Breast epithelium (tissue), 4 donors: ENCODE measurements at places on chromosomes 11 and 22. TPM values are rescaled to one million over a fixed set of nuclear protein-coding genes. Genes with fewer than 3 reads are reported as not detected.

DNA sequence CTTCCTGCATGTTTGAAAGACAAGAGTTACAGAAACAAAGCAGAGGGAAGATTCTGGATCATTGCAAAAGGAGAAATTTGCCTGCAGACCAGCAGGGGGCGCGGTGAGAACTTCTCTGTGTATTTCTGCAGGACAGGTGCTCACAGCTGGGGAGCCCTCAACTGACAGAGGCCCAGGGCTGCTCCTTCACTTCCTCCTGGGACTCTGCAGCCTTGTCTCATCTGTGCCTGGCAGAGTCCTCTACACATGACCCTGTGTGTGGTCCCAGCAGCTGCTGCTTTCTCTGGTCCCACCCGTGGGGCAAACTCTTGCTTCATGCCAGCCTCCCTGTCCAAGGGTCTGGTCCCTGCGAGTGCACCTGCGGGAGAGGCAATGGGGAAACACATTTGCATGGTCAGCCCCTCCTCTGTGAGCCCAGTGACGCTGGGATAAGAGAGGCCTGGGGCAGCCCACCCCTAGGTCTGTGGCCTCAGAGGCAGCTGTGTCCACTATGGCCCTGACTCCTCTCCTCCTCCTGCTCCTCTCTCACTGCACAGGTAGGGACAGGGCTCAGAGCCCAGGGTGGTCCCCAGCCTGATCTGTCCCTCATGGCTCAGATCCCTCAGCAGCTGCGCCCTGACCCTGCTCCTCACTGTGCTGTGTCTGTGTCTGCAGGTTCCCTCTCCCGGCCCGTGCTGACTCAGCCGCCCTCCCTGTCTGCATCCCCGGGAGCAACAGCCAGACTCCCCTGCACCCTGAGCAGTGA lies 43.2 kb upstream of the VPREB1 start:
- H3K36me3 ChIP-seq = no peaks in the 10 kb centered on the region
- no peak for DNase-seq
- no peak overlapping the region for H3K27ac ChIP-seq
- no peak overlapping the region for H3K4me3 ChIP-seq

The PRRG4 gene
- 25.5 TPM for total RNA-seq

- no peaks in the 10 kb centered on the region for H3K27me3 ChIP-seq
- DNase-seq = no peak
- H3K36me3 ChIP-seq = no peaks in the 10 kb centered on the region
- H3K27ac ChIP-seq = no peak overlapping the region
These were observed 173.3 kb downstream of the PGR start for GRCh38 chr11:100956351-100956750.

GRCh38 chr11:66076561-66076960 lies 6.5 kb downstream of the PACS1 start:
- H3K27ac ChIP-seq = no peak overlapping the region
- H3K4me3 ChIP-seq = no peak overlapping the region
- H3K27me3 ChIP-seq = no peaks in the 10 kb centered on the region
- H3K4me1 ChIP-seq = no peaks in the 10 kb centered on the region
- DNase-seq = peak; percentile 49

GRCh38 chr11:70711095-70711910 lies 313.0 kb downstream of the CTTN start:
- no peaks in the 10 kb centered on the region for H3K27me3 ChIP-seq
- no peak overlapping the region for H3K27ac ChIP-seq
- no peak overlapping the region for H3K4me3 ChIP-seq
- H3K4me1 ChIP-seq = no peaks in the 10 kb centered on the region
- no peak for DNase-seq

GRCh38 chr22:42313204-42313603 lies 42.8 kb upstream of the TCF20 start:
- H3K27ac ChIP-seq = peak overlapping the region; percentile 65
- peaks cover 13% of the 10 kb centered on the region for H3K4me1 ChIP-seq
- no peak overlapping the region for H3K4me3 ChIP-seq
- DNase-seq = no peak
- no peaks in the 10 kb centered on the region for H3K27me3 ChIP-seq

GRCh38 chr11:46332568-46333393 lies 14.5 kb upstream of the DGKZ start:
- no peaks in the 10 kb centered on the region for H3K4me1 ChIP-seq
- no peak overlapping the region for H3K27ac ChIP-seq
- DNase-seq = no peak
- no peaks in the 10 kb centered on the region for H3K36me3 ChIP-seq

GRCh38 chr11:20050551-20051333 lies 109.5 kb downstream of the DBX1 start:
- no peaks in the 10 kb centered on the region for H3K36me3 ChIP-seq
- DNase-seq = peak; percentile 80
- no peaks in the 10 kb centered on the region for H3K27me3 ChIP-seq
- H3K4me3 ChIP-seq = no peak overlapping the region

DNA sequence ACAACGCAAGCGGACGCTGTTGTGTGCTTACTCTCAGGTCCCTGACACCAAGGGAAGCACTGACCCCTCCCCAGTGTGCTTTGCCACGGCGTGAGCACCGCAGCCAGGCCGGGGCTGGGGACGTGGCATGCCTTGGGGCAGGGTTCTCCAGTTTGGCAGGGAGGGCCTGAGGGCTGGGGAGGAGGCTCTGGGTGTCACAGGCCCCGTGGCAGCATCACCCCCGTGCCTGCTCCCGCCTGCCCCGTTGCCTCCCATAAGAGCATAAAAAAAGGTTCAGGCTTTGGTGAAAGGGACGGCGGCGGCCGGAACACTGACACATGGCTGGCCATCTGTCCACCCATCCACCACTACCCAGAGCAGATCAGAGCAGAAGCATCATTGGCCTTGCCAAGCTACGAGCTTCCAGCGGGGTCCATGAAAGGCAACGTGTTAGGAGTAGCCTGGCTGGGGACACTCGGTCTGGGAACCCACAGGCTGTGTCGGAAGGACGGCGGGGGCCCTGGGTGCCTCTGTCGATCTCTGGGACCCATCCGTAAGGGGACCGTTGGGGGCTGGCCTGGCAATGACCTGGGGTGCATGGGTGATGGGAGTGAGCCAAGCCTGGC lies 183.0 kb downstream of the IGLL1 start:
- H3K36me3 ChIP-seq = no peaks in the 10 kb centered on the region
- H3K4me1 ChIP-seq = no peaks in the 10 kb centered on the region
- H3K27me3 ChIP-seq = no peaks in the 10 kb centered on the region
- H3K4me3 ChIP-seq = no peak overlapping the region
- DNase-seq = no peak

GRCh38 chr22:36368359-36368983 lies 19.3 kb downstream of the MYH9 start:
- no peaks in the 10 kb centered on the region for H3K36me3 ChIP-seq
- H3K4me1 ChIP-seq = peaks cover 92% of the 10 kb centered on the region
- no peak for DNase-seq
- H3K27ac ChIP-seq = peak overlapping the region; percentile 92
- no peaks in the 10 kb centered on the region for H3K27me3 ChIP-seq

DNA sequence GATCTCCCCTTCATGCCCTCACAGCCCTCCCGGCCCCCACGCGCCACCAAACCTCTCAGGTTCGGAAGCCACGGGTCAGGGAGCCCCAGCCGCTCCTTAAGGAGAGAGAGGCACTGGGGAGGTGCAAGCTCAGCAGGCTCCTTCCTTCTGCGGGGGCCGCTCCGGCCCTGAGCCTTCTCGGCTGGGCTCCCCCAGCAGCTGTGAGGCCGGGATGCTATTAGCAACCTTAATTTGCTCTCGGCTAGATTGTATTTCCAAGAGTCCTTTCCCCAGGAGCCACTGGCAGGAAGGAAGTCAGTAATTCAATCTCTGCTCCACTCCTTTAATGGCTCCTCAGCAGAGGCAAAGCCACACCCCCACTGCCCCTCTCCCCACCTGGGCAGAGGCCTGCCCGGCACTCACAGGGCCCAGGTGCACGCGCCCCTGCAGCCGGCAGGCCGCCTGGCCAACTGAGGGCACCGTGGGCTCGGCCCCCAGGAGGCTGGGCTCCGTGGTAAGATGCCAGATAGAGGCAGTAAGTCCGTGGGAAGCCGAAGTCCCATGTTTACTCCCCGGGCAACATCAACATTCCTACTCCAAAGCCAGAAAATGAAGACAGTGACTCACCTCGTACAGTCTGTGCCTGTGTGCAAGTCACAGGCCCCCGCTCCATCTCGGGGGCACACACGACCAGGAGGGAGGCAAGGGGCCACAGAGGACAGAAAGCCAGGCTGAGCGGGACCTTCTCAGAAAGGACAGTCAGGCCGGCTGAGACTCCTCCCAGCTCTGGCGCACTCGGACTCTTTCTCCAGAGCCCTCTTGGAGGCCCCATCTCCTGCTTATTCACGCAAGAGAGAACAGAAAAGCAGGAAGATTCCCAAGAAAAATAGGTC lies 5.2 kb downstream of the IGSF9B start:
- peaks cover 5% of the 10 kb centered on the region for H3K4me1 ChIP-seq
- peak overlapping the region; percentile 39 for H3K4me3 ChIP-seq
- no peak for DNase-seq
- peak overlapping the region; percentile 25 for H3K27ac ChIP-seq

The GDPD4 gene
- total RNA-seq = not detected

DNA sequence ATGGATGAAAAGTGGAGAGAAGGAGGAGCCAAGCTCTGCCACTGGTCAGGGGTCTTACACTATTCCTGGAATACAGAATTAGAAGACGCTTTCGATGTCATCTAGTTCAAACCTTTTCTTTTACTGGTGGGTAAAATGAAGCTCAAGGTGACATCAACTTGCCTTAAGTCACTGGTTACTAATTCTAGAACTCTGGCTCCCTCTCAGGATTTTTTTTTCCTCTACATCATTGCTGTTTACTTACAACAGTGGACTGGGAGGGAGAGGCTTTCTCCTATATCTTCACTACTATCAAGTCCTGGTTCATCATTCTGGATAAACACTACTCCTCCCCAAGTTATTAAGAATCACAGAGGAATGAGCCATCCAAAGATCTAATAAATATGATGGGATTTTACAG lies 82.9 kb downstream of the ETS1 start:
- peaks cover 32% of the 10 kb centered on the region for H3K4me1 ChIP-seq
- no peak for DNase-seq
- no peak overlapping the region for H3K4me3 ChIP-seq

DNA sequence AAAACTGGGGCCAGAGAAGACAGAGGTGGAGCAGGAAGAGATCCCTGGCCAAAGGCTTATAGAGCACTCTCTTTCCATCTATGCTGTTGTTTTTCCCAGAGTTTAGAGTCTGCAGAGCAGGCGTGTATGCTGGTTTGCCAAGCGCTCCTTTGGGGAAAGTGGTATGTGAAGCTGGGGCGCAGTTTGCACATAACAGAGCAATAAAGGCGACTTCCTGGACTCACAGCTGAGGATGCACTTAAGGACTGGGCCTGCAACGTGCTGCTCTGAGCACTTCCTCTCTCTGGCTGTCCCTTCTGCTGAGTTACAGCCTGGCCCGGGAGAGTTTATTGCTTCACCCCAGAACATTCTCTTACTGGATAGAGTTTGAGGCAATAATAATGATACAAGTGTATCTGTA lies 41.7 kb downstream of the THAP12 start:
- H3K27me3 ChIP-seq = no peaks in the 10 kb centered on the region
- H3K36me3 ChIP-seq = no peaks in the 10 kb centered on the region
- no peak for DNase-seq
- H3K4me3 ChIP-seq = no peak overlapping the region

DNA sequence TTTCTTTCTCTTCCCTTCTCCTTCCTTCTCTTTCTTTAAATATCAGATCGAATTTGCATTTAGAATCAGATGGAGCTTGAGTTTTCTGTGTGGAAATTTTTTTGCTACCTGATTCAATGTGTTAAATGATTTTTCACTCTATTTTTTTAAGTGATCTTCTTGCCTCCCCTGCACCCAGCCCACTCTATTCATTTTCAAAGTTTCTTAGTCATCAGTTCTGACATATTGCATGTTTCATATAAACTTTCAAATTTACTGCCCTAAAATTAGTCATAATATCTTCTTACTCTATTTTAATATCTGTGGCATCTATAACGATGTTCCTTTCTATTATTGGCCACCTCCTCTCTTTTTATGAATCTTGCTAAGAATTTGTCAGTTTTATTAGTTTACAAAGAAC lies 69.1 kb downstream of the MTNR1B start:
- no peak overlapping the region for H3K4me3 ChIP-seq
- no peaks in the 10 kb centered on the region for H3K27me3 ChIP-seq
- H3K4me1 ChIP-seq = no peaks in the 10 kb centered on the region
- H3K36me3 ChIP-seq = no peaks in the 10 kb centered on the region
- no peak for DNase-seq

The DUSP18 gene
- total RNA-seq = 12.0 TPM

The CSF2RB gene
- total RNA-seq = 3.3 TPM

- H3K4me1 ChIP-seq = no peaks in the 10 kb centered on the region
- DNase-seq = no peak
- no peak overlapping the region for H3K4me3 ChIP-seq
These were observed 10.9 kb downstream of the PIH1D2 start for GRCh38 chr11:112062923-112063322.

DNA sequence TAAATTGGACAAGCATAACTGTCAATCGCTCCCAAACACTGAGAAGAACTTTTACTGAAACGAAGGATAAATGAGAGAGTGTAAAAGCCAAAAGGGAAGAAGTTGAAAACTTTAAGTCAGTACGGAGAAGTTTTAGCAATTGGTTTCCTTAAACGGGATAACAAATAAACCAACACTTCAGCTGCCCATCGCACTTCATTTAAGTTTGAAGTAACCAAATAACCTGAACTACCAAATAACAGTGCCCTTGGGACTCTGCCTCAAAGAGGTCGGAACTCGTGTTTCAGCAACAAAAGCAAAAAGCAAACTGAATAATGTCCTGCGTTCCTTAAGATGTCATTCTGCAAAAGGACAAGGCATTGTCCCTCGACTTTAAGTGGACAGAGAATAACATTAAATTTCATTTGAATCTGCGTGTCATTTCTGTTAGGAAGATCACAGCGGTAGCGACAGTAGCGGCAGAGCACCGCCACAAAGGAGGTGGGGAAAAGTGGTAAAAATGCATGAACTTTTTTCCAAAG lies 127.0 kb upstream of the C11orf58 start:
- DNase-seq = no peak
- no peaks in the 10 kb centered on the region for H3K36me3 ChIP-seq
- no peak overlapping the region for H3K27ac ChIP-seq
- H3K4me3 ChIP-seq = no peak overlapping the region

The CDC45 gene
- total RNA-seq = 0.48 TPM

- no peaks in the 10 kb centered on the region for H3K27me3 ChIP-seq
- DNase-seq = no peak
- H3K27ac ChIP-seq = peak overlapping the region; percentile 9
- H3K4me3 ChIP-seq = no peak overlapping the region
- H3K36me3 ChIP-seq = no peaks in the 10 kb centered on the region
These were observed 143.2 kb upstream of the TRPC6 start for GRCh38 chr11:101726988-101727387.

DNA sequence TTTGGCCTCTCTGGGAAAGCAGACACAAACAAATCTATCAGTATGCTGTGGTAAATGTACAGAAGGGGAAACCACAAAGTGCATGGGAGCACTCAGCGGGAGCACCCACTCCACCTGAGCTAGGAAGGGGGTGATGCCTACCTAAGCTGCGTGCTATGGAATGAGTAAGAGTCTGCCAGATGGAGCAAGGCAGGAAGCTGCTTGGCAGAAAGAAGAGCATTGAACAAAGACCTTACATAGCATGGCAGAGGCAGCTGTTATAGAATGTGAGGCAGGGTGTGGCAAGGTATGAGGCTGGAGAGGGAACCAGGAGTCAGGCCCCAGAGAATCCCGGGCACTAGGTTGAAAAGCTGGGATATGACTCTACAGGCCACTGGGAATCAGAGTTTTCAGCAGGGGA lies 13.8 kb upstream of the MTFP1 start:
- no peaks in the 10 kb centered on the region for H3K27me3 ChIP-seq
- H3K4me1 ChIP-seq = no peaks in the 10 kb centered on the region
- peaks cover 9% of the 10 kb centered on the region for H3K36me3 ChIP-seq
- DNase-seq = no peak
- no peak overlapping the region for H3K4me3 ChIP-seq
- H3K27ac ChIP-seq = peak overlapping the region; percentile 48

- H3K4me1 ChIP-seq = peaks cover 5% of the 10 kb centered on the region
- H3K27ac ChIP-seq = peak overlapping the region; percentile 71
- no peaks in the 10 kb centered on the region for H3K36me3 ChIP-seq
- no peaks in the 10 kb centered on the region for H3K27me3 ChIP-seq
- no peak overlapping the region for H3K4me3 ChIP-seq
These were observed 53.9 kb downstream of the MICAL2 start for GRCh38 chr11:12164061-12165014.
